Progenitor cell of endocrine pancreas (in vitro differentiated cells): ENCODE measurements at places on chromosomes 6 and 20. TPM values are rescaled to one million over a fixed set of nuclear protein-coding genes. Genes with fewer than 3 reads are reported as not detected.

Gene SYNJ2
- total RNA-seq: 18.9 and 22.2 TPM in 2 replicates

Gene TXLNB
- total RNA-seq: not detected in 2 replicates

Gene ESR1
- not detected in 2 replicates for total RNA-seq

Gene DNAAF9
- total RNA-seq: 29.5 and 29.9 TPM in 2 replicates

Gene HTR1E
- 0.13 TPM in 1 of 2 replicates, not detected in the other for total RNA-seq

Gene HLA-DQA1
- not detected in 2 replicates for total RNA-seq

Gene PROCR
- 0.51 and 0.55 TPM in 2 replicates for total RNA-seq

Gene NRSN1
- total RNA-seq: not detected in 2 replicates

Gene DEFB132
- total RNA-seq: not detected in 2 replicates

Gene FAM217A
- total RNA-seq: 0.13 TPM in 1 of 2 replicates, not detected in the other

Gene PRELID3B
- 50.1 and 52.8 TPM in 2 replicates for total RNA-seq

Gene FAM83C
- not detected in 2 replicates for total RNA-seq

Gene NR2E1
- not detected in 2 replicates for total RNA-seq

Gene FKBP5
- 5.9 and 6.9 TPM in 2 replicates for total RNA-seq

Gene CASS4
- total RNA-seq: 0.09 and 0.26 TPM in 2 replicates

Gene TREM1
- total RNA-seq: not detected in 2 replicates

Gene SLC12A5
- 8.5 and 8.8 TPM in 2 replicates for total RNA-seq

Gene EYS
- 0.44 and 0.46 TPM in 2 replicates for total RNA-seq

Gene KPNA5
- 21.1 and 24.5 TPM in 2 replicates for total RNA-seq

Gene MLIP
- total RNA-seq: 1.3 TPM in 1 of 2 replicates, not detected in the other

Gene FOXA2
- 124 and 141 TPM in 2 replicates for total RNA-seq
